ENCODE measurements at places on chromosomes 11 and 22. TPM values are rescaled to one million over a fixed set of nuclear protein-coding genes. Genes with fewer than 3 reads are reported as not detected.
A peak's percentile ranks its signal among the peaks of the same experiment; 100 is the strongest.

- no peak for DNase-seq
These were observed 31.7 kb upstream of the PDE3B start for GRCh38 chr11:14611939-14612338.

DNA sequence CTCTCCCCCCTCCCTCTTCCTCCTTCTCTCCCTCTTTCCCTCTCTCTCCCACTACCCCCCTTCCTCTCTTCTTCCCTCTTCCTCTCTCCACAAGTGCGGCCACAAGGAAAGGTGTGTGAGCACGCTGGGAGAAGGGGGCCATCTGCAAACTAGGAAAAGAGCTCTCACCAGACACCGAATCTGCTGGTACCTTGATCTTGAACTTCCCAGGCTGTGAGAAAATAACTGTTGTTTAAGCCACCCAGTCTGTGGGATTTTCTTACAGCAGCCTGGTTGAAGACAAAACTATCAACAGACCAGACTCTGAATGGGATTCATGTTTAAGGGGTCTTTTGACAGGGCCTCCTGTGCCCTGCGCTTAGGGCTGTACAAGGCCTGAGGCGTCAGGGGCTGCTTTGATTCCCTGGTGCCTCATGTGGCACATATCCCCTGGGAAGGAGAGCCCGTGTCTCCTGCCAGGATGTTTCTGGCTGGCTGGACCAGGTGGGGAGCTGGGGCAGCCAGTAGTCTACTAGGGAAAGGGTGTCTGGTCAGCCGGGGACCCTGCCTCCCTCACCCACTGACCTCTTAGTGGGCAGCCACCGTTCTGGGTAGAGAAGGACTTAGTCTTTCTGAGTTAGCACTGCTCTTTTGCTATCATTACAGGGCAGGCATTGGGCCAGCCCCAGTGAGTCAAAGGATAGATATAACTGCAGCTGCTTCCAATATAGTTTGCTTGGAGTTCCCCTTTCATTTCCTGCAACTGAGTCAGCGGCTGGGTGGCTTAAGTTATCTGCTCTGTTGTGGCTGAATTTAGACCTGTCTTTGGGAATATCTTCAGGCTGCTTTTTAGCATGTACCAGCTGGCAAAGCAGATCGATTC, 6.2 kb downstream of the PANX1 start:
- DNase-seq = peak; percentile 87

- DNase-seq = no peak
These were observed 131.9 kb downstream of the ADAMTS15 start for GRCh38 chr11:130580372-130580771.

- no peak for DNase-seq
These were observed 9.7 kb downstream of the SELENOO start for GRCh38 chr22:50210378-50211139.

DNA sequence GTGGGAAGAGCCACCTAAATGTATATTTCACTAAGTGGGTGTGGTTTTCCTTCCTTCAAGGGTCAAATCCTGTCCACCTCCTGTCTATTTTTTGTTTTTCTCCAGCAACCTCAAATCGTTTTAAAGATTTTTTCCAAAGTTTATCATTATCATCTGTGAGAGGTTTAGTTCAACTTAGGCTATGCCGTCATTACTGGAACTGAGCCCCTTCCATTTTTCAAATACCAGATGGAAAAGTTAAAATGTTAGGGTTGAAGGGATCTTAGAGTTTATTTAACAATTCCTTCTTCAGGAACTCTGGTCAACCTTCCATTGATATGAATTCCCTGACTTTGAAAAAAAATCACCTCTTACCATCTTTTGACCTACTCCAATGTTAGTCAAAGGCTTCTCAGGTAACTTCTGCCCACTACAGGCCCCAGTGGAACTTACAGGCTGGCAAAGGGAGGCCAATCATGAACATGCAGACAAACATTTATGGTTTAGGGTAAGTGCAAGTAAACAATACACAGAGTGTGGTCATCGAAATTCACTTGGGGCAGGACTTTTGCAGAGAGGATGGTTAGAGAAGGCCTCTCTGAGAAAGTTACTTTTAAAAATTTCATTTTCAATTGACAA, 45.2 kb downstream of the SYN3 start:
- DNase-seq = no peak

GRCh38 chr22:33438273-33438672, 380.1 kb upstream of the SYN3 start:
- DNase-seq = no peak

DNA sequence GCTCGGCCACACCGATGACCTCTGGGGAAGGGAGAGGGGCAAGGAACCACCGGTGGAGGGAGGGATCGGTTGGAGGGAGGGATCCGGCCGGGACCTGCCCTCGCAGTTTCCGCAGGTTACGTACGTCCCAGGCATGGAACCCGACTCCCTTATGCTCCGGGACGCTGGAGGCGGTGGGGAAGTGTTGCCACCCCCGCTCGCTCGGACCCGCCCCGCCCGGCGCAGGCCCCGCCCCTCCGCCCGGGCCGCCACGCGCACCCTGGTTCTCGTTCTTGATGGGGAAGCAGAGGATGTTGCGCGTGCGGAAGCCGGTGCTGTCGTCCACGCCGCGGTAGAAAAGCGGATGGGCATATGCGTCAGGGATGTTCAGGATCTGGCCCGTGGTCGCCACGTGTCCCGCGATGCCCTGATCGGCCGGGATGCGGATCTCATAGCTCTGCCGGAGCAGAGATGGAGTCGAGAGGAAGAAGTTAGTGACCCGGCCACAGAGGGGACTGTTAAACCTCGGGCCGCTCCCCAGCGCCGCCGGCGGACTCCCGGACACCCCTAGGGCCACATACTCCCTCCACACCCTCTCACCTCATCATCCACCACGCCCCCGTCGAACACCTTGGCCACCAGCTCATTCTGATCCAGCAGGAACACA, 89.8 kb downstream of the PDE2A start:
- DNase-seq = no peak

- no peak for DNase-seq
These were observed 37.1 kb downstream of the RPL27A start for GRCh38 chr11:8719721-8720120.

TMPRSS13 gene
- 0.50 TPM for total RNA-seq

GRIK4 gene
- not detected for total RNA-seq

GRCh38 chr11:61362542-61362875, 335 bp downstream of the TMEM138 start:
- DNase-seq = no peak

DNA sequence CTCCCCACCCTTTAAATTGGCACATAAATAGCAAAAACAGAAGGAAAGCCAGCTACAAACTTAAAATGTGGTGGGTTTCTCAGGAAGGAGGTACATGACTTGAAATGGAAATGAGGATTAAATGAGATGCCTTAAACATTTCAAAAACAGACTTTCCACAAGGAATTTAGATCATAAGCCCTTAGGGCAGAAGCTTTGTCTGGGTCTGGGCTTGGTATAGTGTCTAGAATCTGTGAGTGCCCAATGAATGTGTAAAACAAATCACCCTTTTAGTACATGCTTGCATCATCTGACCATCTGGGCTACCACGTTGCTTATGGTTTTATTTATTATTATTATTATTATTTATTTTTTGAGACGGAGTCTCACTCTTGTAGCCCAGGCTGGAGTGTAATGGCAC, 37.1 kb upstream of the CREB3L1 start:
- DNase-seq = no peak

DNA sequence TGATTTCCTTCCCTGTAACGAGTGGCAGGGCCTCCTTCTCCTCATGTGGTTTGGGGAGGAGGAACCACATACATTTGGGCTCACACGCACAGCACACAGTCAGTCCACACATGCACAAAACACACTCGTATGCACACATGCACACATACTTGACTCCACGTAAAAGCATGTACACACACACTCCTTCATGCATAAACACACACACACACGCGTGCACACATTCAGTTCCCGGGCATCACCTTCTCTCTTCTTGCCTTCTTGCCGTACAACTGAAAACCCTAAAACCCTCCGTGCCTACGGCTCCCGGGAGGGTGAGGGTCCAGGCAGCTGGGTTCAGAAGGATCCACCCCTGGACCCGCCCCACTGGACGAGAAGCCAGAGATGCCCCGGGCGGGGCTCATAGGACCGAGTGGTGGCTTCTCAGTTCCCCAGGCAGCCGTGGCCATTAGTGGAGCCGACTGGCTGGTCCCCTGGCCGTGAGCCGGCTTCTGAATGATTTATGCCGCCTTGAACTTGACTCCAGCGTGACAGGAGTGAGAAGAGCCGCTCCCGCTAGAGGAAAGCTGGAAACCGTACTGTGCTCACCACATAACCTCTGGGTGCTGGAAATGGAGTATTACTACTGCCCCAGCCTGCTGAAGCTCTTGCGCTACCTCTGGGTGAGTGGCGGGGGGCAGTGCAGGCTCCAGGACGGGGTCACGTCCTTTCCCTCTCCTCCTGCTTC, 117.4 kb downstream of the KIAA1671 start:
- no peak for DNase-seq

GRCh38 chr11:44684859-44685281, 41.9 kb upstream of the TSPAN18 start:
- no peak for DNase-seq

- no peak for DNase-seq
These were observed 80.0 kb downstream of the C11orf91 start for GRCh38 chr11:33620423-33621171.

GRCh38 chr11:123166071-123166559, 28.9 kb downstream of the CLMP start:
- DNase-seq = peak; percentile 44

- DNase-seq = no peak
These were observed at the start of gene MYBPC3 for GRCh38 chr11:47352556-47352955. TSS of gene MYBPC3 (minus strand) at chr11:47352702. CDS start at chr11:47352647, 55 bp downstream.

DNA sequence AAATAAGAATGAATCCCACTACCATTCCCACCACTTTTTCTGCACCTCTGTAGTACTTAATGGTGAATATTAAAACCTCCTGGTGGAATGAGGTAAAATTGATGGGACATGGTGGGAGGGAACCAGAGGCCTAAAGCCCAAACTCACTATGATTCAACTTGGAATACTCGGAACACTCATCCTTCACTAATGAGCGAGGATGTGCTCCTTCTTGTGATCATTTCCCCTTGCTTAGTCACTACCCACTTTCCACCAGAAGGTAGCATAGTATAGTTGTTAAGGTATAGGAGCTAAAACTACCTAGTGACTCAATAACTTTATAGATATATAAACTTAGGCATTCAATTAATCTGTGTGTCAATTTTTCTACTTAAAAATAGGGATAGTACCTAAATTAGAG, 728.9 kb downstream of the OPCML start:
- DNase-seq = no peak

GRCh38 chr22:38453066-38453672, 1.8 kb downstream of the KCNJ4 start:
- DNase-seq = no peak

- DNase-seq = no peak
These were observed 166.6 kb downstream of the COMMD9 start for GRCh38 chr11:36122671-36123070.

DNA sequence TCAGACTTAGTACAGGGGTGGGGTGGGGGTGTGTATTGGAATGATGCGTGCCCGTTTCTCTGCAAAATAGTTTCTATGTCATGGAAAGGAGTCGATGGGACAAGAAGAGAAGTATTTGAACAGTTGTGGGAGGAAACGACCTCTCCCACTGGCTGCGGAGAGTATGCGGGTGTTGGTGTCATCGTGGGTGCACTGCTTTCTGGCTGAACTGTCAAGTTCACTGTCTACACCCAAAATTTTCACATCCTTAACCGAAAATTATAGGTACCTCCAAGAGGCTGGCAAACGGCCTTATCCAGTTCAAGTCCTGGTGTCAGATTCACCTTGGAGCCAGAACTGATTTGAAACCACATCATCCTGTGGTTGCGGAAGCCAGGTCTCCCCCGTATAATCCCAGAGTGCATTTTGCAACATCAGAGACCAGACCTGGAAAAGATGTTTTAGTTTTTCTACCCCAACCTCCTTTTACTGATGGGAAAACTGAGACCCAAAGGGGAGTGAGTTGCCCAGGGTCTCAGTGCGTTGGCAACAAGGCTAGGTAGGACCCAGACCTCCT, 497 bp upstream of the SSRP1 start:
- DNase-seq = no peak

OR51M1 gene
- not detected for total RNA-seq

APOBEC3F gene
- 9.0 TPM for total RNA-seq

DNA sequence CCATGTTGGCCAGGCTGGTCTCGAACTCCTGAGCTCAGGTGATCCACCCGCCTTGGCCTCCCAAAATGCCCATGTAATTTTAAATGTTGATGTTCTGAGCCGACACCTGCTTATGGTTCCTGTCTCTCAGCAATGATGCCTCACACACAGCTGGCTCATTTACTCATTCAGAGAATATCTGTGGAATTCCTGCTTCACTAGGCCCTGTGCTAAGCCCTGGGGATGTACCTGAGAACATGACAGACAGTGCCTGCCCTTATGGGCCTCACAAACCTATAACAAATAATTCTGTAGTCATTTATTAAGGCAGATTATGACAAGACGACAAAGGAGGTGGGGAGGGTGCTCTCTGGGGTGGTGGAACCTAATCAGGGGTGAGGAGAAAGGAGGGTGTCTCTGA, 93.7 kb downstream of the PRR5L start:
- no peak for DNase-seq

FJX1 gene
- total RNA-seq = 12.8 TPM

- DNase-seq = no peak
These were observed 7.4 kb upstream of the HEPACAM start for GRCh38 chr11:124943254-124943616.

OR4A16 gene
- not detected for total RNA-seq

GRCh38 chr11:111819161-111819828, 52.1 kb downstream of the ALG9 start:
- DNase-seq = no peak

- DNase-seq = no peak
These were observed 207.5 kb downstream of the TBC1D22A start for GRCh38 chr22:46969961-46970360.

DNA sequence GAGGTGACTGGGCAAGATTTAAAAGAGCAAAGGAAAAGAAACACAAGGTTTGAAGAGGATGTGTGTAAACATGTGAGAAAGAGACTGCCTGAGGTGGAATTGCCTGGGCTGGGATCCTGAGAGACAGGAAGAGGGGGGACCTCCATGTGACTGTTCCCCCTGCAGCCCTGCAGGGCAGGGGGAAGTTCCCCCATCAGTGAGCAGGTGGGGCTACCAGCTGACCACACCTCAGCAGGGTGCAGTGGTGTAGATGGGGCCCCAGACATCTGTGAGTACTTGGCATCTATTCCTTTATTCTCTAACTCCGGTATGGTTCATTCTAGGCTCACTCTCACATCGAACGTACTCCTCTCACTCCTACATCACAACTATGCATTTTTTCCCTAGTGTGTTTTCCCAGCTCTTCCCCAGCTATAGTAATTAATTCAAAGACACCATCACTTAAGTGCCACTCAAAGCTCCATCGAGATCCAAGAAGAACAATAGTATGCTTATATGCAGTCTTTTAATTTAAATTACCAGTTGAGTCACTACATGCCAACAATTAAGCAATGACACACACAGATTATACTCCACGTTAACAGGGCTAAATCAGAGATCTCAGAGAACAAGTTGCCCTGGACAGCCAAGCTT, 42.7 kb downstream of the LGR4 start:
- DNase-seq = no peak
